ENCODE measurements at places on chromosomes 13 and 19. TPM values are rescaled to one million over a fixed set of nuclear protein-coding genes. Genes with fewer than 3 reads are reported as not detected.

MAU2 gene
- total RNA-seq, result 67.4 TPM

ETV2 gene
- 0.68 TPM for total RNA-seq

VSTM2B gene
- total RNA-seq, result not detected

STK11 gene
- 68.8 TPM for total RNA-seq

KIR3DL2 gene
- total RNA-seq, result 0.44 TPM

RAVER1 gene
- 79.8 TPM for total RNA-seq

OR7D2 gene
- not detected for total RNA-seq

COX6B1 gene
- 471 TPM for total RNA-seq

KLK2 gene
- total RNA-seq, result not detected

C13orf46 gene
- 2.2 TPM for total RNA-seq

TTYH1 gene
- 1.3 TPM for total RNA-seq
